ENCODE measurements at places on chromosomes 7 and 10. TPM values are rescaled to one million over a fixed set of nuclear protein-coding genes. Genes with fewer than 3 reads are reported as not detected.

DNA sequence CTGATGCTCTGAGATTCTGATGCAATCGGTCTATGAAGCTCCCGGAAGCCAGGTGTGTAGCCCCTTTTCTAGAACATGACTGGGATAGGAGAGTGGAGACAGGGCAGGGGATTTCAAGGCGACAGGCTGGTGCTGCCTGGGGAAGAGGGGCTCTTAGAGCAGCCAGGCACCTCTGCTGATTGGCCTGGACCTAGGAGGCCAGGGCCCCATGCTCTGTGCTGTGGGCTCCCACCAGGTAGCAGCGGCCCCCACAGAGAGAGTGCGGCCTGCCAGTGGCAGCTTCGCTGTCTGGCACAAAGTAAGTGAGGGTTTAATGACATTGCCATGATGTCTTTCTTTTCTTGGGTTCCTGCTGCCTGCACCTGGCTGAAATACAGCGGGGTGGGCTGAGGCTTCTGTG, 99.4 kb upstream of the PODXL start:
- DNase-seq: no peak
- H3K27ac ChIP-seq: no peak overlapping the region
- H3K4me1 ChIP-seq: peaks cover 12% of the 10 kb centered on the region

- H3K4me1 ChIP-seq: peaks cover 30% of the 10 kb centered on the region
- no peaks in the 10 kb centered on the region for H3K36me3 ChIP-seq
- no peaks in the 10 kb centered on the region for H3K27me3 ChIP-seq
- H3K27ac ChIP-seq: no peak overlapping the region
- H3K4me3 ChIP-seq: no peak overlapping the region
- DNase-seq: no peak
These were observed 25.2 kb downstream of the SORBS1 start for GRCh38 chr10:95536017-95536416.

Gene LRRD1
- not detected for total RNA-seq

GRCh38 chr7:95427166-95427565, 7.7 kb downstream of the PON2 start:
- H3K27ac ChIP-seq: no peak overlapping the region
- H3K4me3 ChIP-seq: no peak overlapping the region
- no peaks in the 10 kb centered on the region for H3K27me3 ChIP-seq
- no peaks in the 10 kb centered on the region for H3K36me3 ChIP-seq

DNA sequence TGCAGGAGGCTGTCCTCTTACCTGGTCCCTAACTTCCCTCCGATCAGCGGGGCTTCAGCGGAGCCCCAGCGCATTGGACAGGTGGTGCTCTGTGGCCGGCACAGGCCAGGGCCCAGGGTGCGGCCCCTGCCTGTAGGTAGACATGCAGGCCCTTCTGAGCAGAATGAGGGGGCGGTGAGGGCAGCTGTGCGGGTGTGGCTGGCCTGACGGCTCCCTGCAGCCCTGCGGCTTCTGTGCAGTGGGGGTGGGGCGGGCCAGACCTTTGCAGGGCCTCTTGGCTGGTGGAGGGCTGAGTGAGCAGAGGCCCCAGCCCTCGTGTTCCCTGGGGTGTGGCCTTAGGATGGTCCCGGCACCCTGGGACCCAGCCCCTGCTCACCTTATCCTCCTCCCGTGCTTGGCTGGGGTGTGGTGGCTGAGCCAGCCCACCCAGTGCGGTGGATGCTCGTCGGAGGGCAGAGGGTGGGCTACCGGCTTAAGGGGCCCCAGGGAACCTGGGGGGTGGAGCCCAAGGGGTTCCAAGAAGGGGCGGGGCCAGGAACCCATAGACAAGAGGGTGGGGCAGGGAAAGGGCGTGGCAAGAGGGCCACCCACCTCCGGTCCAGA, 175.2 kb upstream of the TNRC18 start:
- no peak for DNase-seq
- no peaks in the 10 kb centered on the region for H3K36me3 ChIP-seq
- peaks cover 38% of the 10 kb centered on the region for H3K4me1 ChIP-seq
- H3K4me3 ChIP-seq: no peak overlapping the region
- no peaks in the 10 kb centered on the region for H3K27me3 ChIP-seq

Gene DGKB
- not detected for total RNA-seq

GRCh38 chr7:34501156-34501555, 156.9 kb upstream of the NPSR1 start:
- H3K4me1 ChIP-seq: no peaks in the 10 kb centered on the region
- H3K27ac ChIP-seq: no peak overlapping the region
- no peaks in the 10 kb centered on the region for H3K27me3 ChIP-seq
- DNase-seq: no peak
